Caki2 (cell line): ENCODE measurements at places on chromosomes 12 and 14. TPM values are rescaled to one million over a fixed set of nuclear protein-coding genes. Genes with fewer than 3 reads are reported as not detected.

- DNase-seq: no peak
These were observed 30.5 kb downstream of the ANAPC7 start for GRCh38 chr12:110373025-110373424.

DNA sequence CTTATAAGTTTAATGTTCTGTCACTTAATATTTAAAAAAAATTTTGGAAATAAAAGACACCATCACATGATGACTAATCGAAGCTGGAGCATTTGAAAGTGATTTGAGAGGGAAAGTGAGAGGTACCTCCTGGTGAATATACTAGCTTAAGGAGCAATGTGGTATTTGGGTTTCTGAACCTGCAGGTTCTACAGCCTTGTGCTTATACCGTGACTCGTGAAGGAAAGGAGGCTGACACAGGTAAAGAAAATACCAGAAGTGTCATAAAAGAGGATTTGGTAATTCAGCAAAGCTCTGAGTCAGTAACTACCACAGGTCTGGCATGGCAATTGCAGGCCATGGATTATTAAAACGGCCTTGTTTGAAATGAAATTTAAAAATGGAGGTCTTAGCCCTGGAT, 151.0 kb downstream of the SLC38A4 start:
- DNase-seq: no peak

DNA sequence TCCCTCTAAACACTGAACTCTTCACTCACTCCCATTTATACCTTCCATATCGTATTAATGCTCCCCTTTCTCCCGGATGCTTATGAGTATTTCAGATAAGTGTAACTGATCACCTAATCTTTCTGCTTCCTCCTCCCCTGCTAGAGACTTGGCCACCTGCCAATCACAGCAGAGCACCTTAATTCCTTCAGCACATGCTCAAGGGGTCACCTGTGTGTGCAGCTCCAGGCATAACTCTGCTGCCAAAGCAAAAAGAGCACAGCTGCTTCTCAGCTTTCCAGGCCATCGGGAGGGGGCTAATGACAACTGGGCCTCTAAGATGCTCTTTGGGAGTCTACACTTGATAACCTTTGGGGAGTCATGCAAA, 106.9 kb upstream of the DYRK2 start:
- DNase-seq: no peak

- DNase-seq: no peak
These were observed 17.8 kb downstream of the SLC8B1 start for GRCh38 chr12:113317122-113317521.

- no peak for DNase-seq
These were observed 99.3 kb downstream of the PELI2 start for GRCh38 chr14:56217380-56218045.

- no peak for DNase-seq
These were observed 938 bp upstream of the SLC25A29 start for GRCh38 chr14:100306998-100307765.

- DNase-seq: no peak
These were observed 17.8 kb downstream of the ANKLE2 start for GRCh38 chr12:132743831-132744230.

- DNase-seq: no peak
These were observed 11.6 kb upstream of the SMCO2 start for GRCh38 chr12:27434673-27435565.

- DNase-seq: no peak
These were observed 9.8 kb downstream of the GALNT6 start for GRCh38 chr12:51381226-51382079.

LARP4 gene
- 13.0 and 26.5 TPM in 2 replicates for total RNA-seq

SLC24A4 gene
- total RNA-seq: not detected in 2 replicates

NEMF gene
- total RNA-seq: 17.0 and 43.6 TPM in 2 replicates

KHNYN gene
- total RNA-seq: 25.4 and 31.1 TPM in 2 replicates

KRT85 gene
- total RNA-seq: not detected in 2 replicates

TAS2R31 gene
- 0.37 TPM in 1 of 2 replicates, not detected in the other for total RNA-seq

SCAF11 gene
- total RNA-seq: 53.2 and 71.4 TPM in 2 replicates
